IMR-90 (cell line): ENCODE measurements at places on chromosomes 12 and 14. TPM values are rescaled to one million over a fixed set of nuclear protein-coding genes. Genes with fewer than 3 reads are reported as not detected.

Gene CELA1
- not detected in 2 replicates for polyA plus RNA-seq

Gene KTN1
- polyA plus RNA-seq: 36.9 and 42.1 TPM in 2 replicates

Gene TMEM132C
- polyA plus RNA-seq: not detected in 2 replicates

Gene NTF3
- 32.4 and 36.0 TPM in 2 replicates for polyA plus RNA-seq

Gene RNASE3
- not detected in 2 replicates for polyA plus RNA-seq

Gene GUCY2C
- polyA plus RNA-seq: not detected in 2 replicates

Gene ACVR1B
- 12.1 and 13.6 TPM in 2 replicates for polyA plus RNA-seq

Gene OVCH1
- 0.05 TPM in 1 of 2 replicates, not detected in the other for polyA plus RNA-seq

Gene RFLNA
- polyA plus RNA-seq: not detected in 2 replicates

Gene ACOT4
- polyA plus RNA-seq: 0.22 and 0.34 TPM in 2 replicates

Gene METAP2
- polyA plus RNA-seq: 51.7 and 62.5 TPM in 2 replicates

Gene KRT6B
- not detected in 2 replicates for polyA plus RNA-seq

Gene WSB2
- 92.8 and 99.2 TPM in 2 replicates for polyA plus RNA-seq

Gene POLR3B
- polyA plus RNA-seq: 6.4 and 6.9 TPM in 2 replicates

Gene KCNMB4
- 1.1 TPM in 2 replicates for polyA plus RNA-seq

Gene SLC2A3
- polyA plus RNA-seq: 38.2 and 46.1 TPM in 2 replicates

Gene SLC17A8
- not detected in 2 replicates for polyA plus RNA-seq

Gene LIN7A
- polyA plus RNA-seq: 9.1 and 10.8 TPM in 2 replicates

Gene ACACB
- polyA plus RNA-seq: 1.3 and 2.1 TPM in 2 replicates

Gene RNASE2
- polyA plus RNA-seq: not detected in 2 replicates

Gene INHBE
- 1.2 and 1.7 TPM in 2 replicates for polyA plus RNA-seq

Gene BBOF1
- 0.95 and 1.6 TPM in 2 replicates for polyA plus RNA-seq

Gene NEUROD4
- polyA plus RNA-seq: not detected in 2 replicates

Gene ADCY4
- 0.04 TPM in 1 of 2 replicates, not detected in the other for polyA plus RNA-seq

Gene SYNDIG1L
- polyA plus RNA-seq: not detected in 2 replicates

Gene KRT83
- polyA plus RNA-seq: not detected in 2 replicates

Gene GLT1D1
- not detected in 2 replicates for polyA plus RNA-seq

Gene FSCB
- not detected in 2 replicates for polyA plus RNA-seq
